ENCODE measurements at places on chromosomes 6 and 20. TPM values are rescaled to one million over a fixed set of nuclear protein-coding genes. Genes with fewer than 3 reads are reported as not detected.

GRCh38 chr6:144936764-144937163, 651.6 kb downstream of the UTRN start:
- no peak for DNase-seq

GRCh38 chr6:121540210-121540609, 104.8 kb downstream of the GJA1 start:
- no peak for DNase-seq

GRCh38 chr20:36855241-36855657, 20.7 kb upstream of the TLDC2 start:
- no peak for DNase-seq

DNA sequence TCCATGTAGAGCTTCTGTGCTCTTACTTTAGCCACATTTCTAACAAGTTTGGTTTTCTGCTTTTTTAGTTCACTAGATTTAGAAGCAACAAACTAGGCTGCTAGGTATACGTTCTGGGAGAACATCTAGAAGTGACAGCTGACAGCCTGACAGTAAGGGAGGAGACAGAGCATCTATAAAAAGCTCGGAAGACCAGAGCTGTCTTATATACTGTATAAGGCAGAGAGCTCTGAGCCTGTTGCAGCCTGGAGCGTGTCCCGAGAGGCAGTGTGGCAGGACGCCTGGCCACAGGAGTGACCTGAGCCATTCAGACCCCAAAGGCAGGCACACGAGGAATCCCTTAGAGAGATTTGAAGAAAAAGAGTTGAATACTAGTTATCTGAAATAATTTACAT, 24.6 kb downstream of the PPP1R14C start:
- DNase-seq: no peak

DNA sequence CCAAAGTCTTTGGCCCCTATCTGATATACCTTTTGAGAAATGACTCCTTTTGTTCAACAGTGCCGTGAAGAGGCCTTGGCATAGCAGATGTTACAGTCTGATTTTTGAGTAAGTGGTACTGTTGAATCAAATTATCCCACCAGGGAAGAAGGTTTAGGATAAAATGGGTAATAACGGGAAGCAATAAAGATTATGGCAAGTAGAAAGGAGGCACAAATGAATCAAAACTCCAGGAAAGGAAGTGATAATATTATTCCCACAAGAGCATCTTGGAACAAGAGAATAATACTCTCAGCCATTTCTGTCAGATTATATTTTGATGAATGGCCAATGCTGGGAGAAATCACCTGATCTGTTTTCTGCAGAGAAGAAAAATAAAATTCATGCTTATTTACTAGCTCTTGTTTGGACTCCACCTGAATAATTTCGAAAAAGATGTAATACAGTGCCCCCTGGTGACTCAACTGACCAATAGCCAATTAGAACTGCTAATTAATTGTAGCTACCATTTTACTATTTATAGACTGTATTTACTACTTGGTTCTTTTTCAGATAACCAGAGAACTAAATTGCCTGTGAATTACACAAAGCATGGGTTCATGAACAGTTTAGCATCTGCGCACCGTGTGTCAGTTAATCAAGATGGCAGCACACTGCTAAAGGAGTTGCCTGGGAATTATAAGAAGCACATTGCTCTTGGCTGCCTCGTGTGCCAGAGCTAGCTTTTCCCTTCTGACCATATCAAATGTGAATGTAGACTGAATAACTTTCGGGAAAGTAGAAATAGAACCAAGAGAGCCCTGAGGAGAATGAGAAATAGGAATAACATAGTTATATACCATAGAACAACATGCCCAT, 78.5 kb upstream of the TRDN start:
- DNase-seq: no peak

- DNase-seq: no peak
Observed at GRCh38 chr20:46580613-46581205, 30.3 kb upstream of the OCSTAMP start.

GRCh38 chr6:129678463-129678862, 31.5 kb downstream of the ARHGAP18 start:
- no peak for DNase-seq

GRCh38 chr6:38776515-38776914, 61.4 kb downstream of the DNAH8 start:
- no peak for DNase-seq

GRCh38 chr6:7515363-7515762, 26.1 kb upstream of the DSP start:
- no peak for DNase-seq

GRCh38 chr6:17311595-17312311, 30.6 kb downstream of the RBM24 start:
- DNase-seq: no peak

DNA sequence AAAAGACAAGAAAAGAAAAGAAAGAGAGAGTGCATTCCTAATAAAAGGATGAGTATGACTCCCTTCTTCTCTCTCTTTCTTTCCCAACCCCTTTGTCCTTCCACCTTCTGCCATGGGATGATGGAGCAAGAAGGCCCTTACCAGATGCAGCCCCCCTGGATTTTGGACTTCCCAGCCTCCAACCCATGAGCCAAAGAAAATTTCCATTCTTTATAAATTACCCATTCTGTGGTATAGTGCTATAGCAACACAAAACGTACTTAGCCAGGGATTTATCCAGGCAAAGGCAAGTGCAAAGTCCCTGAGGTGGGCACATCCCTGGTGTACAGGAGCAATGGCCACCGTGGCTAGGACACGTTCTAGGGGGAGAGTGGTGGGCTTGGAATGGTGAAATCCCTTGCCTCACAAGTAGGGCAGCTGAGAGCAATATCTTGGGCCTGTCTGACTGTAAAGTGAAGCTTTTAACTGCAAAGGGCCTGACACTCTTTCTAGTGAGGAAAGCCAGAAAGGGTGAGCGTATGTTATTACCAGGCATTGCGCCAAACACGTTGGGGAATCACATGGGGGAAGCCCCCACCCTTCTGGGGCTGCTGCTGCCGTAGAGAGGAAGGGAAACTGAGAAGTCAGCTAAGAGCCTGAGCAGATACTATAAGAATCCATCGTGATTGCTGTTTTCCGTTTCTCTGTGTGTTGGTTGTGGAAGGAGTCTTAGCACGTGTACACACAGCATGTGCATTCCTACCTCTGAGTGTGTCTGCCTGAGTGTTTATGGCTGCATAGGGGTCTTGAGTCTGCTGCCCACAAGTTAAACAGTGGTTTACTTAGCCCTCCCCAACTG, 50.7 kb upstream of the SIRPA start:
- DNase-seq: no peak

GRCh38 chr6:136066005-136066404, 184.1 kb downstream of the MTFR2 start:
- no peak for DNase-seq

- no peak for DNase-seq
Observed at GRCh38 chr6:135358985-135359384, 138.6 kb downstream of the AHI1 start.

- no peak for DNase-seq
Observed at GRCh38 chr6:39360378-39360777, 37.9 kb upstream of the KCNK16 start.

GRCh38 chr20:8952721-8953120, 116.2 kb upstream of the PLCB4 start:
- no peak for DNase-seq

- no peak for DNase-seq
Observed at GRCh38 chr20:49179368-49180277, 8.5 kb downstream of the STAU1 start.

DNA sequence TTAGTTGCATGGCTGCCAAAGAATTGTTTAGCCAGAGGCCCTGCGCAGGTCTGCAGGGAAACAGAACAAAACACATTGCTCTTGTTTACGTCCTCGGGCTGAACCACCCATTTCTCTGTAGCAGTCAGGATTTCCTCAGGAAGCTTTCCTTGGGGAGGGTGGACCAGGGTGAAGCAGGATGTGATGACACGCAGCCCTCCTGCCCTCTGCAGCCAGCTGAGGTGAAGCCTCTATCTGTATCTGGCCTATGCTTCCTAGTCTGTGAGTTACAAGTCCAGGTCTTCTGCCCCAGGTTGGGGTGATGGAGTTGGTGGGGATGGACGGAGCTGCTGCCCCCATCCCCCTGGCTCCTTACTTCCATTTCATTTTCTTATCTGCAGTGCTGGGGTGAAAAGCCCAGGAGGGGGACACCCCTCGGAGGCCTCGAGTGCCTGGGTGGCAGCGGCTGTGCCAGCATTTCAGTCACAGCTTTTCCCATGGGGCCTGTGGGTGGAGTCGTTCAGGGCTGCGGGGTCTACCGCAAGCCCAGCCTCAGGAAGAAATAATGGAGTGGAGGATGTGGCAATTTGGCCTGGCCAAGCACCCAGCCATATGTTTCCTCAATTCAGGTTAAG, 24.9 kb downstream of the SASH1 start:
- no peak for DNase-seq

GRCh38 chr6:148395583-148396101, 53.0 kb downstream of the SASH1 start:
- no peak for DNase-seq

- DNase-seq: no peak
Observed at GRCh38 chr6:109454496-109455436, 806 bp downstream of the MICAL1 start.

DNA sequence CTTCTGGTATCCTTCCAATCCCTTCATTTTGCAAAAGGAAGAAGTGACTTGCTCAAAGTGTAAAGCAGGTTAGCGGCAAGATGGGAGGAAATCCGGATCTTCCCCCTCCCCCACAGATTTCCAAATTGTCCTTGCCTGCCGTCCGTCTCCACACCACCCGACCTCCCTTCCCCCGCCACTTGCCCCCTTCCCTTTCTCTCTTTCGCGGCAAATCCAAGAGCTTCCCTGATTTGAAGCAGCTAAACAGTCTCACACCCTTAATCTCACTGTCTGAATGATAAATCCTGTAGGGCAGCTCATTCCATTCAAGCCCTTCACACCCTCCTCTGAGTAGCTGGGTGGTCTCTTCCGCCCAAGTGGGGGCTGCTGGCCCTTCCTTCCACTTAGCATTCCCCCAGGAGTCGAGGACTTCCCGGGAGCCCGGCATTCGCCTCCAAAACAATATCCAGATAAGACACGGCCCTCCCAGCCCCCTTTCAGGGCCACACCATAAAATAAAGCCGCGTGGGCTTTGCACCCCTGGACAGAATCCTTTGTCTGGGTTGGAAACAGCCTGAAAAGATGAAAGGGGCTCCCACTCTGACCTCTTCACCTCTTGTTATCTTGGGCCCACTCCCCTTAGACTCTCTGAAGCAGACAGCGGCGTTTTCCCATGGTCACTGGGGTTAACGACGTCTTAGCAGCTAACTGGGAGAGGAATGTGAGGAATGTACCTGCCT, 44.0 kb upstream of the PIM1 start:
- no peak for DNase-seq

GRCh38 chr6:41039060-41039998, at the start of gene UNC5CL:
Gene UNC5CL, minus strand, starts transcription at chr6:41039221. Its CDS starts 4,147 bp downstream, at chr6:41035074.
- DNase-seq: no peak

DNA sequence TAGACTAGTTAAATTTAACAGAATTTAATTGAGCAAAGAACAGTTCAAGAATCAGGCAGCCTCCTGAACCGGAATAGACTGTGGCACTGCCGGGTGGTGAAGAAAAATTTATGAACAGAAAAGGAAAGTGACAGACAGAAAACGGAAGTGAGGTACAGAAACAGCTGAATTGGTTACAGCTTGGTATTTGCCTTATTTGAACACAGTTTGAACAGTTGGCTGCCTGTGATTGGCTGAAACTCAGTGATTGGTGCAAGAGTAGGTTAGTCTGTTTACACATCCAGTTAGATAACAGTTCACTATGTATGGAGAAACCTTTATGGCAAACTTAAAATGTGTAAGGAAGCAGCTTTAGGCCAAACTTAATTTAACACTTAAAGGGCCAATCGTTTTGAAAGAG, 116.0 kb upstream of the CITED2 start:
- no peak for DNase-seq

DNA sequence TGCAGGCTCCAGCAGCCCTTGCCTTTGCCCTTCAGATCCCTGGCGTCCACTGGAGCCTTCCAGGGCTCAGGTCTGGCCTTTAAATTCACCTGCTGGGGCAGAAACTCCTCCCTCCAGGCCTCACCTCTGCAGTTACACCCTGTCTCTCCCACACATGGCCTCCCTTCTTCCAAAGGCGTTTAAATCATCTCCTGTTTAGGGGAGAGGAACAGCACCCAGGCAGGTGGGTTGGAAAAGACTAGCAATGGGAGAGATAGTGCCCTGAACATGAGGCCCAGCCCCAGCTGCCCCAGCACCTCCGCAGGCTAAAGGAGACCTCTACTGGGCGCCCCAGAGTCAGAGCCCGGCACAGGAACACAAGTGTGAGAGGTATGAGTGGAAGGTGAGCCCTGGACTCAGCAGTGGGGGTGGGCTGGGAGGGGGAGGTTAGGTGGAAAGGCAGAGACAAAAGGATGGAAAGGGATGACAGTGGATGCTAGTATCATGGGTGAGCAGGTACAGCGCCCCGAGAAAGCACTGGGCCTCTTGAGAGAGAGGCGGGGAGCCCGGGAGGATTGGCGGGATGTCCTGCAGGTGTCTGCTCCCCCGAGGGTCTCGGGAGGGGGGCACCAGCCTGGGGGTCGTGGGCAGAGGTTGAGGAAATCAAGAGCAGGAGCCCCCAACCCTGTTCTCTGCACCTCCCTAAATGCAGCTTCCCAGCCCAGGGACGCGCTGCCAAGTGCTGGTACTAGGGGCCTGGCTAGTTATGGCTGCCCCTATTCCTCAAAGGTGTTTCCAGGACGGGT, at the start of gene CST9:
Gene CST9 (minus strand): TSS at position 51 of the 785 bp plus-strand sequence. CDS start 53 bp downstream, outside the sequence.
- DNase-seq: no peak

- DNase-seq: no peak
Observed at GRCh38 chr20:32589256-32589655, 4.1 kb upstream of the NOL4L start.

GRCh38 chr6:10259671-10260070, 155.2 kb downstream of the TFAP2A start:
- no peak for DNase-seq

GRCh38 chr6:108464418-108465097, 96.2 kb upstream of the FOXO3 start:
- DNase-seq: no peak

DNA sequence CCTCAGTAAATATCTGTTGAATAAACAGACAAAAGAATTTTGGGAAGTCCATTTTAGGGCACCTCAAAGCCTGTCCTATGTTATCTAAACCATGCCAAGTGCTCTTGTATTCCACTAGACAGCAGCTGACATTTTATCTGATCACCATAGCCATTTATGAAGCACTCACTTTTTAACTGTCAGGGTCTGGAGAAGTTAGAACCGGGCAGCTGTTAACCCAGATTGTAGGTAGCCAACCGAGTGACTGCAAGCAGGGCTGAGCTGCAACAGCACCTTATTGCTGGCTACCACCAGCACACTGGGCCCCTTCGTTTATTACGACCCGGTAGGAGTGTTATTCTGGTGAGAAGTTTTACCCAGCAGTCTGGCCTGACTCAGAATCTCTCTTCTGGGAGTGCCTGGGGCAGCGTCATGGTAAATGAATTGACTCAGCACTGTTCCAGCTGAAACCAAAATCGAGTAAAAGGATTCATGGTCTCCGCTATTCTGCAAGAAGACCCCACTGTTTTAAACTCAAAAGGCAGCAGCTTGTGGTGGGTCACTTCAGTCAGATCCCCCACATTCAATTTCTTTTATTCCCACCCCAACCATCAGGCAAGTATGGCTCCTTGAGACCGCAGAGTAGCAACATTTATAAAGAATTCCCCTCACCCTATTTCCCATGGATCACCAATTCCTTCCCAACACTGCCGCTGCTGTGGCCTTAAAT, 1.7 kb downstream of the UBE2V1 start:
- DNase-seq: no peak

The MAS1 gene
- not detected for total RNA-seq

The GINS1 gene
- total RNA-seq: 1.1 TPM

The HLA-DQB1 gene
- 9.1 TPM for total RNA-seq

The DYNLT2 gene
- total RNA-seq: 0.94 TPM

The LPA gene
- 0.65 TPM for total RNA-seq

The GSTA2 gene
- total RNA-seq: not detected

The FAM83C gene
- not detected for total RNA-seq

The XPO5 gene
- total RNA-seq: 16.1 TPM

The MUC22 gene
- not detected for total RNA-seq

The MYCT1 gene
- total RNA-seq: 65.6 TPM

The CEP85L gene
- 14.6 TPM for total RNA-seq
